ENCODE measurements at places on chromosomes 12 and 14.

DNA sequence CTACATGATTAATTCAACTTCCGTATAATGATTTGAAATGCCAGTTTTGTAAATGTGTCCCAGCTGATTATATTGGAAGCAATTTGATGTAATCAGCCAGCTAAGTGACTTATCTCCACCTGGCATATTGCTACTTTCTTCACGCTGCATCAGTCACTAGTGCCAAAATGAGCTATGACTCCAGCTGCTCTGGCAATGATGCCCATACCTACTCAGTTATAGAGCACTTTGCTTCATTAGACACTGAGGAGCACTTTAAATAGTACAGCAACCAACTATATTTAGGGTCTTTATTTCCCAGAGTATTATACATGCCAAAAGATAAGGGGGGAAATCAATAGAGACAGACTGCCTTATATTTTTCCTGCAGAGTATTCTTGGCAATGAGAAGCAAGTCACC lies 67.9 kb upstream of the LIN7A start:
- DNase-seq = no peak

- no peak for DNase-seq
Measured at GRCh38 chr14:50816395-50817047, 14.4 kb downstream of the NIN start.

GRCh38 chr12:45260104-45260815 lies 44.4 kb downstream of the ANO6 start:
- no peak for DNase-seq

GRCh38 chr14:102272392-102272791 lies 32.6 kb downstream of the MOK start:
- DNase-seq = no peak

GRCh38 chr12:111411185-111411764 lies 5.6 kb downstream of the SH2B3 start:
- DNase-seq = no peak

- no peak for DNase-seq
Measured at GRCh38 chr12:80590085-80590484, 117.3 kb upstream of the MYF6 start.

DNA sequence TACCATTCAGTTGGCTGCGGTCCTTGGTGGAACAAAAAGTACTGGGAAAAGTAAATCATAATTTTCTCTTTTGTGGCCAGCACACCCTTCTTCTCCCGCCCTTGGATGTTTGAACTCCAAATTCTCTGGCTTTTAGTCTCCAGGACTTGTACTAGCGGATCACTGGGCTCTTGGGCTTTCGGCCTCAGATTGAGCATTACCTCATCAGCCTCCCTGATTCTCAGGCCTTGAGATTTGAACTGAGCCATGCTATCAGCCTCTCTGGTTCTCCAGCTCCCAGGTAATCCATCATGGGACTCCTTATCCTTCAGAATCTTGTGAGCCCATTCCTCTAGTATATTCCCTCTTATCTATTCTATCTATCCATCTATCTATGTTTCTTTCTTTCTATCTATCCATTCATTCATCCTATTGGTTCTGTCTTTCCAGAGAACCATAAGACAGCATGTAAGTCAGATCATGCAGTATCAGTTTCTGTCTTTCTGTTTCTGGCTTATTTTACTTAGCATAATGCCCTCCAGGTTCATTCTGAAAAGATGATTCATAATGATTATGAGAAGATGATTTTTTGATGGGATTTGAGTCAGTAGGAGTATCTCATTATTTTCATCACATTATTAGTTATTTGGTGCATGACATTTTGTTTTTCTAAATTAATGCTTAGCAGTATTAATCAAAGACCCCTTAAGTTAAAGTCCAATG lies 814.9 kb downstream of the LRFN5 start:
- DNase-seq = no peak

- DNase-seq = no peak
Measured at GRCh38 chr12:21264232-21264631, 70.5 kb downstream of the SLCO1A2 start.

GRCh38 chr12:5154091-5154490 lies 110.4 kb downstream of the KCNA5 start:
- DNase-seq = no peak

DNA sequence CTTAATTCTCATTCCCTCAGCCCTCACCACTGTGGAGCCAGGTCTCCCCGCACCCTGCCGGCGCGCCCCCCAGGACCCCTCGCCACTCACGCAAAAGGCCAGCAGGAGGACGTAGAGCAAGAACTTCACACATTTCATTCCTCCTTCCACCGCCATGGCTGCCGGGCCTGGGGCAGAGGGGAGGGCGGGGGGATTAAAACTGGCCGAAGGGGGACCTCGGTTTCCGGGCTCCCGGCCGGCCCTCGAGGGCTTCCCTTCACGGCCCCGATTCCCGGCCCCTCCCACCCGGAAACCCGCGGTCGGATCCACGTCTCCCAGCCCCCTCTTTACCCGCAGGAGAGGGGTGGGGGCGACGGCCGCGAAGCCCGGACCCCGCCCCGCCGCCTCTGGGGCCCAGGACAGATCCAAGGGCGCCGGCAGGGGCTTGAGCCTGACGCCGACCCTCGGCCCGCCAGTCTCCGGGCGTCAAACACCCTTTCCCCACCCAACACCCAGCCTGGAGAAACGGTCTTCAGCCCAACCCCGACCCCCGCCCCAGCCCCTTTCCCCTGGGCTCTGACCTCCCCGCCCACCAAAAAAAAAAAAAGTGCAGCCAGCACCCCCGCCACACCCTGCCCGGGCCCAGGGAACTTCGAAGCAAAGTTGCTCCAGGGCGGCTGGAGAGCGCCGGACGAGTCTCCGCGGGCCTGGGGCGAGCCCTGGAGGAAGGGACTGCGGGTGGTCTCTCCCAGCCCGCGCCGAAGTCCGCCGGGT lies 447 bp downstream of the CD63 start:
- DNase-seq = no peak

All from kidney epithelial cell (primary cell).